ENCODE measurements at places on chromosomes 7 and 10.

- peak; percentile 52 for DNase-seq
These were observed 21.9 kb upstream of the CDCA7L start for GRCh38 chr7:21967598-21968003.

DNA sequence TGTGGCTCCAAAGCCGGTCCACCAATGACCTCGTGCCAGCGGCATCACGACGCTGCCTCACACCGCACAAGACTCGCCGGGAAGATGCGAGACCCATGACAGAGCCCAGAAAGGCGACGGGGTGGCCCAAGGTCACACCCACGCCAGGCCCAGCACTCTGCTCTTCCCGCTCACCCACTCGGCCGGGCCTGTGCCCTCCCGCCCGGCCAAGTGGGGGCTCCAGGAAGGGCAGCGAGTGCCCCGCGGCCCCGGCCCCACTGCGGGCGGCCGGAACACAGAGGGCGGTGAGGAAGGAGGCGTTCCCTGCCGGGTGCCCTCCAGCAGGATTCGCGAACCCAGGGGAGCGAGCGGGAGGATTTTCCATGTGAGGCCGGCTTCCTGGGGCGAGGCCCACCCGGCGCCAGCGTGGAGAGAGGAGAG lies 56.3 kb downstream of the PDGFA start:
- DNase-seq, result no peak

DNA sequence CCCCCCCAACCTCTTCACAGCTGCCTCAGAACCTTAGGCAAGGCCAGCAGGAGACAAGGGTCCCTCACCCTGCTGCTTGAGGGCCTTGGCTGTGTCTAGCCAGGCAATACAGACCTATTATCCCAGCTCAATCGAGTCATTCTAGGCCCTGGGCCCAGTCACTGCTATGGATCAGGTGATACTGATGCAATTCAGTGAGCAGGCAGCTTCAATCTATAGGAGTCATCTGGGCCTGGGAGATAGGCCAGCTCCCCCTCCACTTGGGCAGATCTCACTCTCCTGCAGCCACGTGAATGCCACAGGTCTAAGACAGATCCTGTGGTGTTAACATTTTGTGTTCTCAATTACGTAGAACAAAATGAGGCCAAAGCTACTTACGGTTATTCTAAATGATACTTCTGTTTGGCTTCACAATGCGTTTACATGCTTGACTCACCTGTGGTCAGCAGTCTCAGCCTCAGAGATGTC lies 68.0 kb upstream of the LRRC4 start:
- no peak for DNase-seq

DNA sequence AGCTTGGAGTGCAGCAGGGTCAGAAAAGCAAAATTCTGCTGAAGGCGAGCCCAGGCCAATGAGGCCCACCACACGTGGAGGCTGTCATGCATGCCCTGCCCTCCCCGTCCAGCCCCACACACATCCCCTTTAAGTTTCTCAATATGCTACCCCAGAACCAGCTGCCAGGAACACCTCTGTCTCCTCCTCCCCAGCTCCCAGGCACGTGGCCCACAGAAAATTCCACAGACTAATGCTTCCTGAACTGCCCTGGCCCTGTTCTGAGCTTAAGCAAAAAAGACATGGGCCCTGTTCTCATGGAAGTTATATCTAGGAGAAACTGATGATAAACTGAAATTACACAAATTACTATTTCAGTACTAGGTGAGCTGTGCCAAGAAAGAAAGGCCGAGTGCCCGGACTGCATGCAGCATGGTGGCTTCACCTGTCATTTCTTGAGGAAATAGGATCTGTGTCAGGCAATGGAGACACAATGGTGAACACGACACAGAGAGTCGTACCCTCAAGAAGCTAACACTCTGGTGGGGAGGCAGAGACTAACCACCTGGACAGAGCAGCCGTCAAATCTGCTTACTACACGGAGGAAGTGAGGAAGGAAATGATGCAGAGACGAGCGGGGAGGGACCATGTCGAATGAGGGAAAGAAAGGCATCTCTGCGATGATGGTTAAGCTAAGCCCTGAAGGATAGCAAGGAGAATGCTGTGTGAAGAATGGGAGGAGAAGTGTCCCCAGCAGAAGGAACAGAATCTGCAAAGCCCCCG lies 44.5 kb downstream of the PODXL start:
- no peak for DNase-seq

GRCh38 chr7:26681819-26682418 lies 182.5 kb downstream of the SKAP2 start:
- DNase-seq, result no peak

DNA sequence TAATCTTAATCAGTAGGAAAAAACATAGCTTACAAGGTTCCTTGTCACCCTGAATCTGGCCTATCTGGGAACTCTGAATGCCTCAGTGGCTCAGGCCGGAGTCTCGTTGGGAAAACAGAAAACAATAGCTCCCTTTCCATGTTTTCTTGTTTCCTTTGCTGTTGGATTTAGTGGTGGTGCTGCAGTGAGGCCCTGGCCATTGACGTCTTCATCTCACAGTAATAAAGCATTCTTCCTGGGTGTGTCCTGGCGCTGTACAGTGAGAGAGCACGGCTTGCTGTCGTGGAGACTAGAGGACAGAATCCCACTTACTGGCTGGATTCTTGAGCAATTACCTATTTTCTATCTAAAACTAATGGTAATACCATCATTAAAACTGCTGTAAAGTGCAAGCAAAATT lies 1.3 kb upstream of the SPOCK2 start:
- DNase-seq, result peak; percentile 71

DNA sequence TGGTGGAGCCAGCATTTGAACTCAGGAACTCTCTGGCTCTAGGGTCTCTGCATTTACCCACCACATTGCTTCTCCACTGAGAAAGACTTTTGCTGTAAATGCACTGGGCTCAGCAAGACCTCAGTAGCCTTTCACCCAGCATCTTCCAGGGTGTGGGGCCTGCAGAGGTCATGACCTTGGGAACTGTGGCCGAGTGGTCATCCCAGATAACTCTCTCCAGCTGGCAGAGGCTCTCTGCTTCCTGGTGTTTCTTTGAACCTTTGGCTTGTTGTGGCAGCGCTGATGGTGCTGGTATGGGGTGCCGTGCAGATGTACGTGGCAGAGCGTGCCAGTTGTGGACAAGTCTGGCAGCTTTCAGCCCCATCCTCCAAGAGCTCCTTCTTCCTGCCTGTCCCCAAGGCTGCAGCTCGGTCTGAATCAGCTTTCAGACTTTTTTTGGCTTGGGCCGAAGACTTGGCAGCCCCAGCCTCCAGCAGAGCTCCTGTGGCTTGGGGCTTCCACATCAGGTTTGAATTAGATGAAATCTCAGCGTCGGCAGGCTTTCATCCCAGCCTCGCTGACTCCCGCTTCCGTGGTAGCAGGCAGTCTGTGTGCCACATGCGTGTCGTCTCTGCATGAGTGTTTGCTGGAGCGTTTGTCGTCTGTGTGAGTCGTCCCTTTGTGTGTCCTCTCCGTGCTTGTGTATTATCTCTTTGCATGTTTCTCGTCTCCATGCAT lies 21.5 kb downstream of the ADAMTS14 start:
- no peak for DNase-seq

DNA sequence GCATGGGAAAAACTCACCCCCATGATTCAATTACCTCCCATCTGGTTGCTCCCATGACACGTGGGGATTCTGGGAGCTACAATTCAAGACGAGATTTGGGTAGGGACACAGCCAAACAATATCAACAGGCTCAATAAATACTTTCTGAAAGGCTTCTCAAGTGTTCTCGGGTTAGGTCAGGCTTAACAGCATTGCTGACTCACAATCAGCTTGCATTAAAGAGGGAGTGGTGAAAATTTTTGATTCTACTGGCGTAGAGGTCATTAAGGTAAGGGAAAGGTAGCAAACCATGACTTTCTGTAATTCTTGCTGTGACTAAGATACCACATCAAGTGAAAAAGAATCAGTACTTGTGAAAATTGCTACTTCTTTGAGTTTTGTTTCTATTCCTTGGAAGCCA lies 126.4 kb downstream of the JCAD start:
- no peak for DNase-seq

GRCh38 chr7:131188367-131189339 lies 139.0 kb upstream of the MKLN1 start:
- DNase-seq, result peak; percentile 41

DNA sequence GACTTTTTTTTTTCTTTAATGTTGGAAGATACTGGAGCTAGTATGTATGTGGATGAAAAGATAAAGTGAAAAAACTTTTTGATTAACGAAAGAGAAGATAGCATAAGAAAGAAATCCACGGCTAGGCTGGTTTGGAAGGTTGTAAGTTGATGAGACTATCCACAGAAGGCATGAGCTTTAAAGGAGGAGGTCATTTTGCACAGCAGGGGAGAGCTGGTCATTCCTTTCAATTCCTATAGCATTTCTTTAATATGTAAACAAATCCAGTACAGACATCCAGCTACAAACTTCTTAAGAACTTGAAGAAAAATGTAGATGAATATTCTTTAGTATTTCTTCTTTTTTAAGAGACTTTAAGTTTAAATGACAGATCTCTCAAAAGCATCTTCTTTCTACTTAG lies 281.3 kb downstream of the CACNA2D1 start:
- DNase-seq, result no peak

- DNase-seq, result no peak
These were observed 9.6 kb upstream of the NDUFB2 start for GRCh38 chr7:140686921-140687320.
